ENCODE measurements at places on chromosomes 3 and 15. TPM values are rescaled to one million over a fixed set of nuclear protein-coding genes. Genes with fewer than 3 reads are reported as not detected.

DNA sequence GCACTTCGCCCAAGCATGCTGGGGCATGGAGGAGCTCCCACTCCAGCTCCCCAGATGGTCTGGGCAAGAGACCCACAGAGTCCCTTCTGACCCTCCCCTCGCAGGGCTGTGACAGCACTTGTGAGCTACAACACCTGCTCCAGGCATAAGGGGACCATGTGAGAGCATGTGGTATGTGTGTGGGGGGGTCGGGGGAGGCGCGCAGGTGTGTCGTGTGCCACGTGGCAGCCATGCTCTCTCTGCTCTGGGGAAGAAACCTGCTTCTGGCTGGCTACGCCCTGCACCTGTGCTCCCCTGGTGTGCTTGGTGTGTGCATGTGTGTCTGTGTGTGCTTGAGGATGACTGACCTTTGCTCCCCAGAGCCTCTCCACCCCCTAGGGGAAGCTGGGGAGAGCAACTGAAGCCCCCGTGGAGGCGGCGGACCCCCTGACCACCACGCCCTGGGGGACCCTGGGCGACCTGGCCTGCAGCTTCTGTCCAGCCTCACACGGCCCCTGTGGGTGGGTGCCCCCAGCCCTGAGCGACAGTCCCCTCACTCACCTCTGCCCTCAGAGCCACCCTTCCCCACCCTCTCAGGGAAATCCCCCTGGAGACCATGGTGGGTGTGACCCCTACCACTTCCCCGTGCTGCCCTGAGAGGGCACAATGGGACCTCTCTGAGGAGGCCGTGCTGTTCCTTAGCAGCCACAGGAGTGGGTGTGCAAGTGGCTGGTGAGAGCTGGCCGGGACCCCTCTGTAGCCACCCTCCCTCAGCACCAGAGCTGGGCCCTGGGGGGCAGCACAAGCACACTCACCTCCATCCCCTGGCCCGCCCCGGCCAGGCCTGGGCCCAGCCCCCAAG lies 16.6 kb upstream of the SEC13 start:
- peaks cover 3% of the 10 kb centered on the region for H3K4me1 ChIP-seq
- no peaks in the 10 kb centered on the region for H3K27me3 ChIP-seq
- no peak overlapping the region for H3K27ac ChIP-seq
- H3K4me3 ChIP-seq = no peak overlapping the region

GRCh38 chr15:75669191-75669878 lies 21.6 kb downstream of the SNX33 start:
- H3K36me3 ChIP-seq = no peaks in the 10 kb centered on the region
- no peak overlapping the region for H3K4me3 ChIP-seq
- H3K27ac ChIP-seq = no peak overlapping the region
- no peaks in the 10 kb centered on the region for H3K27me3 ChIP-seq
- no peaks in the 10 kb centered on the region for H3K4me1 ChIP-seq

DNA sequence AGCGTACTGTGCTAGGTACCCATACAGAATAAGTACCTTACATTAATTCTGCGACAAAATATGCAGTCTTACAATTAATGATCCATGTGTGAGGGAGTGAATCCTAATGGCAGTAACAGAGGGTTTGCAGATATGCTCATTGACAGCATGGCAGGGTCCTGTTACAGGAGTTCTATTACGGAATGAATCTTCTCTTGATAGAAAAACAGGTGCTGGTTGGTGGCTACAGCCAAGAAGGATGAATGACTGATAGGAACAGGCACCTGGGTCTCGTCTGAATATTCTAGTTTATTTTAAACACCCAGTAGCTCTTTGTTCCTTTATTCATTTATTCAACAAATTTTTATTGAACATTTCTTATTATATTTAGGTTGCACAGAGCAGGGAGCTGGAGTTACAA lies 22.8 kb downstream of the PGBD4 start:
- no peaks in the 10 kb centered on the region for H3K36me3 ChIP-seq
- H3K27me3 ChIP-seq = peaks cover 10% of the 10 kb centered on the region
- H3K4me1 ChIP-seq = no peaks in the 10 kb centered on the region

GRCh38 chr3:63817225-63817624 lies 1.9 kb upstream of the C3orf49 start:
- DNase-seq = no peak
- no peaks in the 10 kb centered on the region for H3K36me3 ChIP-seq
- no peaks in the 10 kb centered on the region for H3K27me3 ChIP-seq

DNA sequence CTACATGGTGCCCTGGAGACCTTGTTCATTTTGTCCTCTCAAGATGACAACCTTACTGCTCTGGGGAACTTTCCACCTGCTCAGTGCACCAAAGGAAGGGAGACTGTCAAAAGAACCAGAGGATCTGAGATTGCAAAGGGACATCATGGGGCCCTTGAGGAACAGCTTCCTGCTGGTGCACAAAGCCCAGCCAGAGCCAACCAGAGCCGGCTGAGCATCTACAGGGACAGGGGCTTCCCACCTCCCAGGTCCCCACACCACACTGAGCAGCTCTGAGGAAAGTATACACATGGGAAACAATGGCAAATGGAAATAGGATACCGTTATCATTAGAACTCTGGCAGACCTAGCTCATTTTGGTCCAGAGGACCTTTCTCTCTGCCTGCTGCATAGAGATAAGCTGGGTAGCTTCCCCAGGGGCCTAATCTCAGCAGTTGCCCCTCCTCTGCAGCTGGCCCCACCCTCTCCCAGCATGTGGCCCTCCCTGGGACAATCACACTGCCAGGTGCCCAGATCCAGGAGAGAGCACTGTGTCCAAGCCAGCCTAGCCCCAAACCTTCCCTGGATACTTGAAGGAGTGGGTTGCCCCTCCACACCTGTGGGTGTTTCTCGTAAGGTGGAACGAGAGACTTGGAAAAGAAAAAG lies 123.4 kb upstream of the PRR20G start:
- no peaks in the 10 kb centered on the region for H3K4me1 ChIP-seq
- peaks cover 6% of the 10 kb centered on the region for H3K27me3 ChIP-seq
- peak; percentile 6 for DNase-seq
- no peaks in the 10 kb centered on the region for H3K36me3 ChIP-seq
- no peak overlapping the region for H3K4me3 ChIP-seq

DNA sequence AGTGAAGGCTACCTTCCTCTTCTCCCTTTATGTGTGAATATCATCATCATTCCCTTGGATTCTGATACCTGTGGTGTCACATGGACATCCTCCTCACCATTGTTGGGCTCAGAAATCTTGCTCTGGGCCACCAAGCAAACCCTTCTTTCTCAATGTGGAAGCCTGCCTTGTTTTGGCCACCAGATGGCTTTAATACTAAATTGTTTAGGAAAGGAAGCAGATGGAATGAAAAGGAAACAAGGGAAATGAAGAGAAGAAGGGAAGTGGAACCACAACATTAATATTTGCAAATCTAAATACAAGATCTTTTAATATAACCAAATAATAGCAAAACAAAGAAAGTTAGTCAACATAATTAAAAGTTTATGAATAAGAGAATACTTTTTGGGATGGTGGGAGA lies 14.0 kb downstream of the FAM227B start:
- H3K27me3 ChIP-seq = no peaks in the 10 kb centered on the region
- H3K4me1 ChIP-seq = no peaks in the 10 kb centered on the region
- no peak overlapping the region for H3K27ac ChIP-seq
- peaks cover under 1% of the 10 kb centered on the region for H3K36me3 ChIP-seq

GRCh38 chr3:161212171-161212771 lies 8.8 kb upstream of the NMD3 start:
- H3K36me3 ChIP-seq = no peaks in the 10 kb centered on the region
- peaks cover 21% of the 10 kb centered on the region for H3K27me3 ChIP-seq
- H3K4me1 ChIP-seq = no peaks in the 10 kb centered on the region
- DNase-seq = no peak
- H3K4me3 ChIP-seq = no peak overlapping the region

- H3K36me3 ChIP-seq = peaks cover 79% of the 10 kb centered on the region
- no peak overlapping the region for H3K4me3 ChIP-seq
- no peak for DNase-seq
- H3K27me3 ChIP-seq = no peaks in the 10 kb centered on the region
- H3K4me1 ChIP-seq = no peaks in the 10 kb centered on the region
- H3K27ac ChIP-seq = no peak overlapping the region
These were observed 74.7 kb upstream of the GOLGA6B start for GRCh38 chr15:72579814-72580213.

DNA sequence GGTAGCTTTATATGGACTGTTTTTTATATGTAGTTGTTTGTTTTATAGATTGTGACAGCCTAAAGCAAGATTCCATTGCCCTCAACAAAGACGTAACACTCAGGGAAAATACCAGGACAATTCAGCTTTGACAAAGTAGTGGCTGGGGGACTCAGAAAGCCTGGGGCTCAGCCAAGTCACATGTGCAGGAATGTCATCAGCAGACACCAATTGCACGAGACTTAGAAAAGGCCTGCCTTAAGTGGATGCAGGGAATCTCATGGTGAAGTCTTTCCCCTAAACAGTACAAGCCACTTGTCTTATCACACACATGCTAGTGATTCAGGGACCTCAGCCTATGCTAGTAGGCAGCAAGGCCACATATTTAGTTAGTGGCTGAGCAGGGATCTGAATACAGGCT lies 381.8 kb upstream of the THBS1 start:
- no peaks in the 10 kb centered on the region for H3K36me3 ChIP-seq
- DNase-seq = no peak
- no peak overlapping the region for H3K27ac ChIP-seq
- H3K4me1 ChIP-seq = no peaks in the 10 kb centered on the region

GRCh38 chr3:133535971-133536881 lies 37.3 kb upstream of the CDV3 start:
- H3K4me3 ChIP-seq = no peak overlapping the region
- no peaks in the 10 kb centered on the region for H3K36me3 ChIP-seq
- no peaks in the 10 kb centered on the region for H3K4me1 ChIP-seq
- H3K27ac ChIP-seq = no peak overlapping the region

DNA sequence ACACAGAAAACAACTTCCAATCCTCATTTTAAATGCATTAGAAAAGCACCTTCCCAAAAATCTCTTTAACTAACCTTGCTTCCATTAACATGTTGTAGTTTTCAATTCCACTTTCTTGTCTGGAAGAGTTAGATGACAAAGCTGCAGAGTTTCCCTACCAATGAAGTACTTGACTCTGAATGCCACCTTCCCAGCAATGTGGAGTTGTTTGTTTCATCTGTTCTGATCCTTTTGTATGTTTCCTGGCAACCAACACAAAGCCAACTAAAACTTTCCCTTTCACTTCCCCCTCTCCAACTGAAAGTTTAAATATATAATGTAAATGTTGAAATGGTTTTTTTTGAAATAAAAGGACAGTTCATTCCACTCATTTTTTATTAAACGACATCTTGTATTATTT lies at the start of gene WDR49:
Gene WDR49, minus strand, starts transcription at position 183 of the 400 bp plus-strand sequence. CDS start 517 bp downstream, outside the sequence.
- H3K27ac ChIP-seq = no peak within 1 kb of the TSS
- H3K27me3 ChIP-seq = no peaks in the 10 kb centered on the region
- H3K4me3 ChIP-seq = no peak within 1 kb of the TSS
- peaks cover 2% of the 10 kb centered on the region for H3K4me1 ChIP-seq

GRCh38 chr15:73950831-73951561 lies 24.7 kb downstream of the LOXL1 start:
- DNase-seq = peak; percentile 49
- H3K27me3 ChIP-seq = no peaks in the 10 kb centered on the region
- H3K4me1 ChIP-seq = peaks cover 3% of the 10 kb centered on the region
- H3K36me3 ChIP-seq = no peaks in the 10 kb centered on the region

GRCh38 chr15:64892847-64893403 lies 18.8 kb upstream of the ANKDD1A start:
- DNase-seq = peak; percentile 22
- no peaks in the 10 kb centered on the region for H3K36me3 ChIP-seq
- H3K4me1 ChIP-seq = peaks cover 62% of the 10 kb centered on the region

DNA sequence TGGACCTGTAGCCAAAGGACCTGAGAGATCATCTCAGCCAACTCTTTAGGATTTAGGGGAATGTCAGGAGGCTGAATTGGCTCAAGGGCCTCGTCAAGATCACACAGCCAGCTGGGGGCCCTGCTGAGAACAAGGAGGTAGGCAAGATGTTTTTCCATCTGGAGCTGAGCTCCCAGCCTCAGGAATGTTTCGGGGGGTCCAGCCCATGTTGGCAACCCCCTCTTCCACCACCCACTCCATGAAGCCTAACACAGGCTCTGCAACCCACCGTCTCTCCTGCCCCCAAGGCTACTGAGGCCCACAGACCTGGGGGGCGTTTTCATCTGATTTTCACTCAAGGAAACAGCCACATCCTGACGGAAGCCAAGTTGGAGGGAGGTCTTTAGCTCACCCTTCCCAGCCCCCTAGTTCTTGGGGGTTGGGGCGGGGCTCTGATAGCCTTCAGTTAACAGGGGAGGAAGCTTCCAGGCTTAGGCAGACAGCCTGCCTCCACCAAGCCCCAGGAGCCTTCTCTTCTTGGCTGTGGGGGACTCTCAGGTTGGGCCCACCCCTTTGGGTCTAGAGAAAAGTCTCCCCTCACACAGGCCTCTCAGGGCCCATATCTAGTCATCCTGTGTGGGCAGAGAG lies 48.8 kb downstream of the EPHB3 start:
- peaks cover 5% of the 10 kb centered on the region for H3K4me1 ChIP-seq
- H3K27me3 ChIP-seq = peaks cover 25% of the 10 kb centered on the region
- no peak for DNase-seq
- no peak overlapping the region for H3K27ac ChIP-seq
- no peaks in the 10 kb centered on the region for H3K36me3 ChIP-seq

GRCh38 chr3:97950360-97950759 lies 21.9 kb downstream of the RIOX2 start:
- H3K4me3 ChIP-seq = no peak overlapping the region
- no peaks in the 10 kb centered on the region for H3K4me1 ChIP-seq
- no peak overlapping the region for H3K27ac ChIP-seq
- H3K36me3 ChIP-seq = peaks cover 89% of the 10 kb centered on the region
- H3K27me3 ChIP-seq = no peaks in the 10 kb centered on the region

DNA sequence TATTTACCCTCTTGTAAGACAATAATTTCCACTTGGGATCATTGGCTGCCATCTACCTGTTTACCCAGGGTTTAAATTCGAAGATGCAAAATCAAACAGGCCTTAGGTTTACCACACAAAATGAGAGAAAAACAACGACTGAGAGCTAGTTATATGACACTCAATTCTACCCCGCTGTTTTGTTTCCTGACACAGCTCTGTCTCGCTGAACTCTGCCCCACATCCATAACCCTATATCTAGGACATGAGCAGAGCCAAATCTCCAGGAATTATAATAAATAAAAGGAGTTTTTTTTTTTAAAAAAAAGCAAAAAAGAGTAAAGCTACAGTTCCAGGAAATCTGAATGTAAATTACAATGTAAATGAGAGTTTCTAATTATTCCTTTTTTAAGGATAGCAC lies 165.4 kb upstream of the NR2F2 start:
- no peaks in the 10 kb centered on the region for H3K27me3 ChIP-seq
- DNase-seq = no peak
- H3K27ac ChIP-seq = no peak overlapping the region
- no peaks in the 10 kb centered on the region for H3K4me1 ChIP-seq
- H3K4me3 ChIP-seq = no peak overlapping the region

GRCh38 chr3:187458383-187458782 lies 90.2 kb downstream of the RTP4 start:
- H3K27me3 ChIP-seq = peaks cover 26% of the 10 kb centered on the region
- no peak overlapping the region for H3K4me3 ChIP-seq
- no peaks in the 10 kb centered on the region for H3K4me1 ChIP-seq
- DNase-seq = no peak

Gene AVEN
- total RNA-seq = 19.8 TPM

Gene LARP6
- not detected for total RNA-seq

Gene OIP5
- 16.1 TPM for total RNA-seq

Gene APBA2
- total RNA-seq = 1.2 TPM

Gene CCNB2
- total RNA-seq = 57.5 TPM

Gene GOLGA6L9
- 1.7 TPM for total RNA-seq

Gene RFTN1
- total RNA-seq = 93.7 TPM

Gene CLRN1
- not detected for total RNA-seq

Gene TEX55
- not detected for total RNA-seq

Gene SLC6A11
- not detected for total RNA-seq

All from activated T-helper 2 cell treated with anti-CD3 and anti-CD28 coated beads, Interferon-gamma antibody, Interleukin-2, Interleukin-4, amounts not matched to agents 10 μg/mL and 5 μg/mL and 100 μg/mL, durations not matched to agents 14 hours and 24 hours and 36 hours (primary cell).